ENCODE measurements at places on chromosomes 12 and 14.

DNA sequence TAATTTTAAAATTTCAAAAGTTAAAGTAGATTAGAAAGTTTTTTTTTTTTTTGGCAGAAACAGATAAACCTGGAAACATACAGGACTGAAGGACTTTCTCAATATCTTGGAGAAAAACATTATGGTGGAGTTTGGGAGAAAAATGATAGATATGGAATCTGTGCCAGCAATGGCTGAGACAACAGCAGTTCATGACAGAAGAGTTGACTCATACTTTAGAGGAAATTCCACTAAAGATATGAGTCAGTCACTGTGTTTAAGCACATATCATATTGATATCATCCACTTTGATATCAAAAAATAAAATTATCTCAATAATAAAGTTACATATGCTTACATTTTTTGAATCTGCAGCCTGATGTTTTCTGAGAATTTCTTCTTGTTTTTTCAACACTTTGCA is 193.9 kb upstream of the OR4E1 start:
- no peak for DNase-seq

- peak; percentile 12 for DNase-seq
These were observed 9.7 kb downstream of the MPHOSPH9 start for GRCh38 chr12:123223241-123223668.

GRCh38 chr12:21631367-21631766 is 26.3 kb downstream of the LDHB start:
- no peak for DNase-seq

DNA sequence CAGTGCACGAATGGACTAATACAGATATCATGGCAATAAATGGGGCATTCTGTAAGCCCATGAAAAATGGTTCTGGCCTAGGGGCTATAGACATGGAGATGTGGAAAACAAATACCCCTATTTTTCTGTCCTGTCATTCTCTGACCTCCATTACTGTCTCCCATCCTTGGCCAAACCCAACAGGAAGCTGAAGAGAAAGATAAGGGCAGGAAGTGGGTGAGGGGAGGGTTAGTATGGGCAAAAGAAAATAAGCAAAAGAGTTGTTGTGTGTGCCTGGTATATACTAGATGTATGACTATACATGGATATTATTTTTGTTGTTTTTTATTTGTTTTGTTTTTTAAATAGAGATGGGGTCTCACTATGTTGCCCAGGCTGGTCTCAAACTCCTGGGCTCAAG is 339.3 kb downstream of the PCNX1 start:
- no peak for DNase-seq

DNA sequence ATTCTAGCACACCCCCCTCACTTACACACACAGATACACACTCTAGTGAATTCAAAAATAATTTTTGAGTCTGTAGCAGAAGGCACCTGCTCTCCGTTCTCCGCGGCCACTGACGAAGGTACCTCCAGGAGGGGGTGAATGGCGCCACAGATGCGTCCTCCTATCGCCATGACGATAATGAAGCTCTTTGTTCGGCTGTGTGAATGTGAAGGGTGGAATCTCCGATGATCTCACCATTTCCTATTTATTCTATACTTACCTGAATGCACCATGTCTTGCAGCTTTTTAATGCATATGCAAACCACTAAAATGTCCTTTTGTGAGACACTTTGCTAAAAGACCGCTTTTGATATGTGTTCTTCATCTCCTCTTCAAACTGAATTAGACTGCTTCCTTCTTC is 162.7 kb downstream of the EGLN3 start:
- DNase-seq: no peak

DNA sequence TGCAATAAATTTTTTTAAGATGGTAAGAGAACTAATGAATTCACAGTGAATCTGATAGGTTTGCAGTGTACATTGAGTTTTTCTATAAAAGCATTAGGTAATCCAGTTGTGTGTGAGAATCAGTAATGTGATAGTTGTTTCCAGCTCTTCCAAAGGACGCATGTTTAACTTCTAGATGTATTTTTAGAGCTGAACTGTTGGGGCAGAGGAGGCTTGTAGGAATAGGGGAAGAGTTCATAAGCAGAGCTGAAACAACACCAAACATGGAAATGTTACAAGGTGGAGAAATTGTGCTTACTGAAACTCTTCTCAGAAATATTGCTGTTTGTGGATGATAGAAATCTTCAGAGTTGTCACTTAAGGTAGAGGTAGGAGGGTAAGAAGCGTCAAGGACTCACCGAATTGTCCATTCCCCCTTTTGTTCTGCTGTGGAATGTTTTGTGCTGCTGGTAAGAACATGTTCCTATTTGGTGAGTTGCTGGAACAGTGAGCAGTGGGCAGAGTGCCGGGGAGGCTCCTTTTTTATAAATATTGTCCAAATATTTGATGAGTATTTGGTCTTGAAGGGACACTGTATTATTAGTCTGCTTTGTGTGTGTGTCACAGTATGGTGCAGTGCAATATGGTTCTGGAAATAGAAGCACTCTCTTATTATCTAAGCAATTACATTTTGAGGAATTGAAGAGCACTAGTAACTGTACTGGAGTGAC is 76.7 kb downstream of the ANO6 start:
- DNase-seq: no peak

DNA sequence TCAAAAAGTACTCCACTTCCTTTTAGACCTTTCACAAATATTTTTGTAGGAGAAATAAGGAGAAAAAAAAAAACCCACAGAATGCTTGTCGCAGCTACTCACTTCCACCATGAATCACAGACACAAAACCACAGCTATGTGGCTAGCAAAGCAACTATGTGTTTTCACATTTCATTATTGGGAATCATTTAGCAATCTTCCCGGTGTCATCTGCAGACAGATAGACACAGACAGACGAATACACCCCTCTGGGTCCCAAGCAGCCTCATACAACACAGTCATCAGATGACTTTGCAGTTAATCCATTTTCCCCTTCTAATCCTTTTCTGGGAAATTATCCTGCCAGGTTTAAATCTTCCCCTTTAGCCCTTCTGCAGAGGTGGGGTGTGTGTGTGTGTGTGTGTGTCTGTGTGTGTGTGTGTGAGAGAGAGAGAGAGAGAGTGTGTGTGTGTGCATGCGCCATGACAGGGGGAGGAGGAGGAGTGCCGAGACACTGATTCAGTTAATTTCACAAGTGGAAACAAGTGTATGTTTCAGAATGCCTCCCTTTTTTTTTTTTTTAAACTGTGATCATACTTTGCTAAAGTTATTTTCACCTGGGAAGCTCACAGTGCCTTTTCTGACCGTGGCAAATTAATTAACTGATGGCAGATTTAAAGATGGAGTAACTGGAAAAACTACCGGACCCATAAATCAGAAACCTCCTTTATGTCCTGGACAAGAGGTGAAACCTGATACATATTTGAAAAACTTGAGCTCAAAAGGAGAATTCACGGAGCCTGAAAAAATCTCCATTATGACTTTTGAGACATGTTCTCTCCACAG is 39.9 kb downstream of the LTBP2 start:
- DNase-seq: no peak

GRCh38 chr12:117857632-117858612 is 110.9 kb downstream of the KSR2 start:
- DNase-seq: peak; percentile 27

GRCh38 chr12:130422676-130423075 is 85.0 kb downstream of the PIWIL1 start:
- DNase-seq: no peak

DNA sequence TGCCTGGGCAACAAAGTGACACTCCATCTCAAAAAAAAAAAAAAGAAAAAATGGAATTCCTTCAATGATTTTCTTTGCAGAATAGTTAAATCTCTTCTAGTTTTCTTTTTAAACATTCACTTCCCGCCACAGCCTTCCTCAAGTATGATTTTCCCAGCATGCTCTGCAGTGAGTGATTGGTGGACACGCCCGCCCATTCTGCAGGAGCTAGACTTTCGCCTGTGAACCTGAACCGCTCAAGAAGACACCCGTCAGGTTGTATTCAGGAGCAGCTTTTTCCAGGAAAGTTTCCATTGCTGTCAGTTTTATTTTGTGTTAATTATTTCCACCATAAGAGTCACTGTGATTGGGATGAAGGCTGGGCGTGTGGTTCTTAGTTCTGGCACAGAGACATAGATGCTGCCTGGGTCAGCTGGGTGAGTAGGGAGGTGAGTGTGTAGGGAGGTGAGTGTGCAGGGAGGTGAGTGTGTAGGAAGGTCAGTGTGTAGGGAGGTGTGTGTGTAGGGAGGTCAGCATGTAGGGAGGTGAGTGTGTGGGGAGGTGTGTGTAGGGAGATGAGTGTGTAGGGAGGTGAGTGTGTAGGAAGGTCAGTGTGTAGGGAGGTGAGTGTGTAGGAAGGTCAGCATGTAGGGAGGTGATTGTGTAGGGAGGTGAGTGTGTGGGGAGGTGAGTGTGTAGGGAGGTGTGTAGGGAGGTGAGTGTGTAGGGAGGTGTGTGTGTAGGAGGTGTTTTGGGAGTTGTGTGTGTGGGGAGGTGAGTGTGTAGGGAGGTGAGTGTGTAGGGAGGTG is 76.2 kb downstream of the KIF26A start:
- no peak for DNase-seq

DNA sequence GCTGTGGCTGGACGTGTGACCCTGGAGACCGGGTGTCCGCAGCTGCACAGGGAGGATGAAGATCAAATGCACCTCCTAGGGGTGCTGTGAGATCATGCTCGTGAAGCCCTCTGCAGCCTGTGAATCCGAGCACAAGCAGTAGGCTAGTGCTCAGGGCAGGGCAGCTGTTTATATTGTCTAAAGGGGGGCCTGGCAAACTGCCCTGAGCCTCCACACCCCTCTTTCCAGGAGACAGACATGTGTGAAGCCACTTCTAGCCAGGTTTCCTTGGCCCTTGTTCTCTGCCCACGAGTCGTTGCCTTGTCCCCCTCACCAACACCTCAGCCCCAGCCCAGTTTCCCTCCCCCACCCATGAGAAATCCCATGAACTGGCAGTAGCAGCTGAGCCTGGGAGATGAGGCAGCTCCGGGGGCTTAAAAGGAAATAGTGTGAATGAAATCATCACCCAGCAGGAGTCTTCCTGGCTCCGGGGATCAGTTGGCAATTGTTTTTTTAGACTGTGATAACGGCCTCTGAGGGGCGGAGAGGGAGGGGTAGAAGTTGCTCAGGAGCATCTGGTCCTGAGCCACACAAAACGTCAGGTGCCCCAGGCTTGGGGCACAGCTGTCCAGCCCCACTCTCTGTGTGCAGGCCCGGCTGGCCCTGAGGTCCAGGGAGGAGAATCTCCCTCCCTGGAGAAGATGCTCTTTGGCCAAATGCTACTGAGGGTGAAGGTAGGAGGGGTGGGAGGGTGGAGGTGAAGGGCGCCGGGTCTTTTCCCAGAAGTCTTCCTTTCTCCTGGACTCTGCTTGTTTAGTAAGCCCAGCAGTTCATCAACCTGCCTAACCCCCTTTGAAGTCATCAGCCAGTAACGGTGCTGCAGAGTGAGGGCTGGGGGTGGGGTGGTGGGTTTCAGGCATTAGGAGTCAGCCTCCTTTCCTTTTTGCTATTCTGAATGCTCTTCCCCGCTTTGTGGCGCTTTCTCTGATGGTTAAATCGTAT is 4.0 kb downstream of the FGF6 start:
- no peak for DNase-seq

GRCh38 chr12:21718403-21718802 is 56.1 kb downstream of the KCNJ8 start:
- no peak for DNase-seq

DNA sequence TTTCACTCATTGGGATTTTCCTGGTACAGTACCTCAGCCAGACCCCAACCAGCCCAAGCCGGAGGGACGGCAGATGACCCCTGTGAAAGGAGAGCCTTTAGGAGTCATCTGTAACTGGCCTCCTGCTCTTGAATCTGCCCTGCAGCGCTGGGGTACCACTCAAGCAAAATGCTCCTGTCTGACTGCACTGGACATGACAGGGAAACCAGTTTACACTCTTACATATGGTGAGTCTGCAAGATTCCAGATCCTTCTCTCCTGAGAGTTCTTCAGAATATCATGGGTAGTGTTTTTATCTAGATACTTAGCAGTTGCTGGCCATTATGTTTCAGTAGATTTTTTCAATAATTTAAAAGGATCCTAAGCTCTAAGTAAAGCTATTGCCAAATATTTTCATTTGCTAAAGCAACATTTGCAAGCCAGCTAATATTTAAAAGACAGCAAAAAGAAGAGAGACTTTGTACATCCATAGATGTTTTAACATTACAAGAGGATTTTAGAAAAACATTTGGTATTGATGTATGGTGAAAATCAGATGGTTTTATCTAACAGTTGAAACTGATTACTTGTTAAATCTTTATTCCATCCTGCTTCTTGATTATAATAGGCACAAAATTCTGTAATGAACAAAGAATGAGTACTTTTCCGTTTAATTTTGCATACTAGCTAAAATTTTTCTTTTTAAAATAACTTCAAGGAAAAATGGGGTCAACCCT is 85.1 kb upstream of the ATF1 start:
- DNase-seq: no peak

GRCh38 chr12:18979401-18980126 is 150.0 kb upstream of the PLEKHA5 start:
- DNase-seq: no peak

DNA sequence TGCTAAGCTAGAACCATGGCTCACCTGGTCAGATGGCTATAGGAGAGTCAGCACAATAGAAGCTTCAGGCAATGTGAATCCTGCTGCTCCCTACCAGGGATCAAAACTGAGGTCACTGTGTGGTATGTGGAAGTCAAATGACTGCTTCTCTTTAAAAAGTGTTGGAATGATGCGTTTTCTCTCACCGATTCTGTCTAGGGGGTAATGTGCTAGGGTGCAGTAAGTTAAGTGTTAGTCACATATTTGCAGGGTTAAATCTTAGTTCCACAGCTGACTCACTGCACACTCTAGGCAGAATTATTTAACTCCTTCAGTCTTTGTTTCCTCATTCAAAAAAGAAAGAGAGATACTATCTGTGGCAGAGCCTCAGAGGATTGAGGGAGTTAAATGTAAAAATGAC is 696.6 kb downstream of the DIO2 start:
- DNase-seq: no peak

DNA sequence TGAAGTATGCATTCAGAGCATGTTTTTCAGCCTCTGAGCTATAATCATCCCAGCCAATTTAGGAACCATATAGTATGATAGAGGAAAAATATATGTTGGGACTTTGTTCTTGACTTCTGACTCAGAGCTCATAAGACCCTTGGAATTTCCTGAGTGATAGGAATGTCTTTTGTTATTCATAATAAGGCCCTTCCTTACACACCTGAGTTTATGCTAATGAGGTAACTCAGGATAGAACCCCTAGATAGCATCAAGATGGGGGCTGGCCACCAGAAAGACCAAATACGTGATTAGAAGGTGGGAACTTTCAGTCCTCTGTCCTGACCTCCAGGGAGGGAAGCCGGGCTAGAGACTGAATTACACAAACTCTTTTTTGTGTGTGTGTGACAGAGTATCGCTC is 32.4 kb upstream of the PLEK2 start:
- DNase-seq: no peak

- DNase-seq: no peak
These were observed 17.6 kb upstream of the CYP46A1 start for GRCh38 chr14:99666533-99666932.

GRCh38 chr14:28461389-28461788 is 305.2 kb upstream of the FOXG1 start:
- no peak for DNase-seq

GRCh38 chr14:59463787-59464485 is 1.2 kb downstream of the GPR135 start:
- DNase-seq: peak; percentile 13

- DNase-seq: no peak
These were observed 77.9 kb downstream of the SPTB start for GRCh38 chr14:64801800-64802199.
